ENCODE measurements at places on chromosomes 5 and 9.
A peak's percentile ranks its signal among the peaks of the same experiment; 100 is the strongest.

GRCh38 chr9:124562328-124562727 is 55.1 kb upstream of the NR5A1 start:
- no peak for DNase-seq

GRCh38 chr5:130545291-130545690 is 619.8 kb downstream of the HINT1 start:
- DNase-seq = no peak

DNA sequence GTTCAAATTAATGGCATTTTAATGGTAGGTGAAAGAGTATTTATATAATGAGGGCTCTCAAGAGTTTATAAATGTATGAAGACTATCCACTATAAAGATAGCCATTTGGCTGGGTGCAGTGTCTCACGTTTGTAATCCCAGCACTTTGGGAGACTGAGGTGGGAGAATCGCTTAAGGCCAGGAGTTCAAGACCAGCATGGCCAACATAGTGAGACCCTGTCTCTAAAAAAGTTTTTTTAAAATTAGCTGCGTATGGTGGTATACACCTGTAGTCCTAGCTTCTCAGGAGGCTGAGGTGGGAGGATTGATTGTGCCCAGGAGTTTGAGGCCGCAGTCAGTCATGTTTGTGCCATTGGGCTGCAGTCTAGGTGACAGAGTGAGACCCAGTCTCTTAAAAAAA is 61.6 kb downstream of the ERBIN start:
- no peak for DNase-seq

- DNase-seq = no peak
Measured at GRCh38 chr9:70092190-70092589, 48.5 kb downstream of the MAMDC2 start.

- DNase-seq = peak; percentile 68
Measured at GRCh38 chr9:106929471-106930177, 66.7 kb downstream of the ZNF462 start.

DNA sequence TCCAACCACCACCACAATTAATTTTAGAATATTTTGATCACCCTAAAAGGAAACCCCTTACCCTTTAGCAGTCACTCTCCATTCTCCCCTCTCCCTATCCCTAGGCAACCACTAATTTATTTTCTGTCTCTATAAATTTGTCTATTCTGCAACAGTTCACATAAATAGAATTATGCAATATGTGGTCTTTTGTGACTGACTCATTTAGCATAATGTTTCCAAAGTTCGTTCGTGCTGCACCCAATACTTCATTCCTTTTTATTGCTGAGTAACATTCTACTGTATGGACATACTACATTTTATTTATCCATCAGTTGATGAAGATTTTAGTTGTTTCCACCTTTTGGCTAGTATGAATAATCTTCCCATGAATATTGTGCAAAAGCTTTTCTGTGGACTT is 18.2 kb upstream of the CDC20B start:
- DNase-seq = no peak

DNA sequence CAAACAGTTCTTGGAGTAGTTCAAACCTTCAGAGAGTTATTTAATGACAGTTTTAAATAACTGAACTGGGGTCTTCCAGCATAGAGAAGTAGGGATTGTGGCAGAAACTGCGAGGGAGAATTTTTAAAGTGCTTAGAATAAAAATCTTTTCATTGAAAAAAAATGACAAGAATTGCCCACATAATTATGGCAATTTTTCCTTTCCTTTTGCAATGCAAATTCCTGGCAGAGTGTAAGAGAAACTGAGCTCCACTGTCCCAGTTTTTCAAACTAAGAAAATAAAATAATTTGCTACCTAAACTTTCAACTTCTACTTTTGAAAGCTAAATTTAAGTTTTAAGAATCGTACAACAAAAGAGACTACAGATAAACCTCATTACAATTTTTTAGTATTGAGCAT is 2.3 kb upstream of the PTGER4 start:
- DNase-seq = peak; percentile 40

GRCh38 chr9:132237481-132237880 is 75.6 kb downstream of the NTNG2 start:
- peak; percentile 42 for DNase-seq

DNA sequence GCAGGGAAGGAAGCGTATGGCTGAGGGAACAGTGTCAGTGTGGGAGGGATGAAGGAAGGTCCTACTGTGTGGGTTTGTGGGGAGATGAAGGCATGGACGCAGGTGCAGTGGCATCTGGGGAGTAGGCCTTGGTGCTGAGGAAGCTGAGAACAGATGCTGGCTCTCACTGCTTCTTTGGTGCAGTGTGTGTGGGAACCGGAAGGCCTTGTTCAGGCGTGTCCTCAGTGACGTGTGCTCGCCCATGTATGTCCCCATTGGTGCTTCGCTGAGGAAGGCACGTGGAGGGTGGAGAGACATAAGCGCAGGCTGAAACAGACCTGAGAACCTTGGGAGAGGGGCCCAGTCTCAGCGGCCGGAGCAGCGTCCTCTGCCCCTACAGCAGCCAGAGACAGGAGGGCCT is 18.7 kb downstream of the ADAMTS13 start:
- DNase-seq = no peak

DNA sequence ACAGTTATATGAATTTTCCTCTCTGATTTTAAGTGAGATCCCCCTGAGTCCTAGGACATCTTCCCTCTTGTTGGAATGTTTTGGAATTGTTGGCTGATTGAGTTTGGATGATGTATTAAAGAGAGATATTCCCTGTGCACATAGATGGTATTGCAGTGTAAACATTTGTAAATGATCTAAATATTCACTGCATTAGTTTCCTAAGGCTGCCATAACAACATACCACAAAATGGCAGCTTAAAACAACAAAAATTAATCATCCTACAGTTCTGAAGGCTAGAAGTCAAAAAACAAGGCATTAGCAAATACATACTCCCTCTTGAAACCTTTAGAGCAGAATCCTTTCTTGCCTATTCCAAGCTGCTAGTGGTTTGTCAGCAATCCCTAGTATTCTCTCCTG is 38.0 kb upstream of the MROH2B start:
- peak; percentile 77 for DNase-seq

DNA sequence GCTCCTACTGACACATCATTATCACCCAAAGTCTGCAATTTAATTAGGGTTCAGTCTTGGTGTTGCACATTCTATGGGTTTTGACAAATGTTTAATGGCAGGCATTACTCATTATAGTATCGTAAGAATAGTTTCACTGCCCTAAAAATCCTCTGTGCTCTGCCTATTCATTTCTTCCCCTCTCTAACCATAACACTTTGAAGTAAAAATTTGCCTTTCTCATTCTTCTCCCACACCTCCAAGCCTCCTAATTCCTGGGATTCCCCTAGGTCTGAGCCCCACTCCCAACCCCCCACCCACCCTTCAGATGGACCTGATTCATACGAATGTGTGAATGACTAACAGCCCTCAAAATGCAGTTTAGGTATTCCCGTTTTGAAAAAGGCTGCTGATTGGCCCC is 18.4 kb downstream of the ENC1 start:
- no peak for DNase-seq

- peak; percentile 52 for DNase-seq
Measured at GRCh38 chr9:113446323-113446740, 17.2 kb upstream of the RGS3 start.

DNA sequence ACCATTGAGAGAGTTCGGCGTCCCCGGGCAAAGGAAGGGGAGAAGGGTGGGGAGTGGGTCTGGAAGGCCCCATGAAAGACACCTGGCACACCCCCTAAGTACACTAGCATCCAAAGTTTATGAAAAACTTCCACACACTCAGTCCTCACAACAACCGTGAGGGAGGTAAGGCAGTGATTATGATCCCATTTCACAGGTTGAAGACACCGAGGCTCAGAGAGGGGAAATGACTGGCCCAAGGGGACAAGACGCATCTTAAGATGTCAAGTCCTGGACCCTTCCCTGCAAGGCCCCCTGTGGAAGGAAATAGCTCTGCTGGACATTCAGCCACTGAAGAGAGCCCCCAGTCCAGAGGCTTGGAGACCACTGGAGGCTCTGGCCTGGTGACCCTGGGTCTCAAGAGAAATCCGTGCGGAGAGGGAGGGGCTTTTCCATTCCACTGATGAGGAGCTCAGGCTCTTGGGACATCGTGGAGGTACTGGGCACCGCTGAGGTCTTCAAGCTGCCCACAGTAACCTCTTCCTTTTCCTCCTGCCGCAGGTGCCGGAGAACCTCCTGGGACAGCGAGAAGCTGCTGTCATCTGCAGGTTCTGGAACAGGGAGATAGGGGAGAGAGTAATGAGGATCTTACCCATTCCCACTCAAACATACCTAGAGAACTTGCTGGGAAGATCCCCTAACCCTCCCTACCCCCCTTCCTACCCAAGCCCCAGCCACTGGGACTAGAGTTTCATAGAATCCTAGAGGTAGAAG is 5.2 kb downstream of the SMIM33 start:
- no peak for DNase-seq

All from fibroblast of skin of back (primary cell).